ENCODE measurements at places on chromosomes 3 and 15.

GRCh38 chr3:169764312-169764881 is 463 bp downstream of the TERC start:
- DNase-seq: peak; percentile 69

GRCh38 chr3:123140550-123140949 is 61.2 kb upstream of the SEC22A start:
- no peak for DNase-seq

DNA sequence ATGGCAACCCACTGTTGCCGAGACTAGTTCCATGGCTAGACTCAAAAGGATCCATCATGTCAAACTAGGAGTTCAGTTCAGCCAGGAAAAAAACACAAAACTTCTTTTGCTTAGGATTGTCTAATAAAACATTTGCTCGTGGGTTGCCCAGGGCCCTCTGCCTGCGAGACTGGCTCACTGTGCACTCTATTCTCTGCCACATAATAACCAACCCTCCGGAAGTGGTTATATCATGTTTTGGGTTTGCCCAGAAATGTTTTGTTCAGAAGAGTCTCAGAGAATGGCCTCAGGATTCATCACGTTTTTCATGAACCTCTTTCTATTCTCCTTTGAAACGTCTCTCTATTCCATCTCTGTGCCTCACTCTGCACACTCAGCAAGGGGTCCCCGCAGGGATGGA is 216.1 kb downstream of the SV2B start:
- no peak for DNase-seq

GRCh38 chr3:43286841-43287499 is 630 bp downstream of the SNRK start:
- DNase-seq: no peak

DNA sequence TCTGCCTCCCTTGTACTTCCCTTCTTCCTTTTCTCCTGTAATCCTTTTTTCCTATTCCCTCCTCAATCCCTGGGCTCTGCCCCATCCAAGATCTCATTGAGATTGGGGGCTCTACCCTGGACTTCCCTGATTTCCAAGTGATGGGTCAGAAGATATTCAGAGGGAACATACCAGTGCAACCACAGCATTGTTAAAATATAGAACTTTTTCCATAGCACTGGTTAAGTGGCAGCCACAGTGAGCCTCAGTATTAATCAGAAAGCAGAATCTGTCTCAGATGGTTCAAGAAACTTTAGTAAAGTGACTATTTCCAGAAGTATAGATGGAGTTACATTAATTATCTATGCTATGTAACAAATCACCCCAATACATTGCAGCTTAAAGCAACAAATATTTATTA is 18.7 kb upstream of the SCN10A start:
- DNase-seq: no peak

- no peak for DNase-seq
Measured at GRCh38 chr3:141455603-141456300, 31.1 kb upstream of the RASA2 start.

DNA sequence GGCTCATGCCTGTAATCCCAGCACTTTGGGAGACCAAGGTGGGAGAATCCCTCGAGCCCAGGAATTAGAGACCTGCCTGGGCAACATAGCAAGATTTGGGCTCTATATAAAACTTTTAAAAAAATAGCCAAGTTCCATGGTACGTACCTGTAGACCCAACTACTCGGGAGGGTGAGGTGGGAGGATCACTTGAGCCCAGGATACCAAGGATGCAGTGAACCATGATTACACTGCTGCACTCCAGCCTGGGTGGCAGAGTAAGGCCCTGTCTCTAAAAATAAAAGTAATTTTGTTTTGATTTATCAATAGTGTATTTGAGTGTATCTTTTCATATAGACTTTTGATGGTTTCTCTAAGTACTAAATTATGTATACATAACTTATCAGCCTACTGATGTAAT is 63.1 kb downstream of the LSM3 start:
- no peak for DNase-seq

- no peak for DNase-seq
Measured at GRCh38 chr15:41564286-41564959, 5.4 kb downstream of the TYRO3 start.

DNA sequence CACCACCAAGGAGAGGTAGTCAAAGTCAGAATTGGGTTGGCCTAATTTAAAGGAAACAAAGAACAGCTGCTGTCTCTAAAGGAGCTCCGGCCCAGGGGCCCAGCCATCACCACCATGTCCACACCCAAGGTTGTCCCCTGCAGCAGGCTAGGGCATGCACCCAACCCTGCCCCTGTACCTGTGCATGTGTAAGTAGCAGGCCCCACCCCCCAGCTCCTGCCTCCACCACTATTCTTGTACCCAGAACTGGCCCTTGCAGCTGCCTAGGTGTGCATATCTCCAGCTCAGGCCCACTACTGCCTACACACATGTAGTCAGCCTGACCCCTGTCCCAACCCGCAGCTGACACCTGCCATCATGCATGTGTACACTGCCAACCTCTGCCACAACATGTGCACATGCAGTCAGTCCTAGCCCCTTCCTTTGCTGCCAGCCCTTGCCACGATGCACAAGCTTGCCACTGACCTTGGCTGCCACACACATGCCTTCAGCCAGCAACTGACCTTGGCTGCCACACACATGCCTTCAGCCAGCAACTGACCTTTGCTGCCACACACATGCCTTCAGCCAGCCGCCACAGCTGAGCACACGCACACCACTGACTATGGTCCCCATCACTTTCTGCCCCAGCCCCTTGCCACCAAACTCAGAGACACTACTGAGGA is 39.7 kb downstream of the FGF12 start:
- no peak for DNase-seq

GRCh38 chr15:39658740-39659139 is 77.9 kb downstream of the THBS1 start:
- no peak for DNase-seq

- no peak for DNase-seq
Measured at GRCh38 chr15:40789119-40789518, 17.8 kb upstream of the ZFYVE19 start.

DNA sequence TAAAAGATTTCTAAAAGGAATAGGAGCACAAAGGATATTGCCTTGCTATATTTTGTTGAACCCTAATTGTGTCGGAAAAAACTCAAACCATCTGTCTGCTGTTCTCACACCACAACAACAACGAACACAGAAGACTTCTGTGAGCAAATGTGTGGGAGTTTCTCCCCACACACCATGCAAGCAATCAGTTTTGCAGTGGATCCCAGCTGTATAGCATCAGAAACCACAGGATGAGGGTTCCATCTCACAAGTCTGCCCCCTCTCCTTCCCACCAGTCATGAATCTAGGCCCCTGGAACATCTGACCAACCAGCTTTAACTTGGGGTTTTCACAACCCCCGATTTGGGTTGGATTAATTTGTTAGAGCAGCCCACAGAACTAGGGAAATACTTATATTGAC is 91.3 kb upstream of the SLC4A7 start:
- DNase-seq: no peak

GRCh38 chr3:7630925-7631324 is 770.0 kb downstream of the GRM7 start:
- no peak for DNase-seq

DNA sequence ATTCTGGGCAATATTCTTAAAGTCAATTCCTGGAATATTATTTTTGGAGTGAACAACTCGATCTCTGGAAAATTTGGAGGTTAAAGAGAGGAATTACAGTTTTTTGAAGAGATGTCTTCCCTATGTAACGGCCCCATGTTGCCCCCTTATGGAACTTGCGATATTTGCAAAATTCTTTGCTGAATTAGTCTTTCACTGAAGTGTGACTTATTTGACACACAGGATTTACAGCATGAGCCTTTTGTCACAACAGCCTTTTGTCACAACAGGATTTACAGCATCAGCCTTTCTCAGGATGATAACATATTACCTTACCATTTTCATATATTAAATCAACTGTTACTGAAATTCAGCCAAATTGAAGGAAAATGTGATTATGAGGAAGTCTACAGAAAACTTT is 37.8 kb upstream of the SPTSSB start:
- peak; percentile 36 for DNase-seq

- no peak for DNase-seq
Measured at GRCh38 chr3:125148836-125149235, 63.7 kb downstream of the SLC12A8 start.

- no peak for DNase-seq
Measured at GRCh38 chr3:131729643-131730017, 226.9 kb upstream of the MRPL3 start.

DNA sequence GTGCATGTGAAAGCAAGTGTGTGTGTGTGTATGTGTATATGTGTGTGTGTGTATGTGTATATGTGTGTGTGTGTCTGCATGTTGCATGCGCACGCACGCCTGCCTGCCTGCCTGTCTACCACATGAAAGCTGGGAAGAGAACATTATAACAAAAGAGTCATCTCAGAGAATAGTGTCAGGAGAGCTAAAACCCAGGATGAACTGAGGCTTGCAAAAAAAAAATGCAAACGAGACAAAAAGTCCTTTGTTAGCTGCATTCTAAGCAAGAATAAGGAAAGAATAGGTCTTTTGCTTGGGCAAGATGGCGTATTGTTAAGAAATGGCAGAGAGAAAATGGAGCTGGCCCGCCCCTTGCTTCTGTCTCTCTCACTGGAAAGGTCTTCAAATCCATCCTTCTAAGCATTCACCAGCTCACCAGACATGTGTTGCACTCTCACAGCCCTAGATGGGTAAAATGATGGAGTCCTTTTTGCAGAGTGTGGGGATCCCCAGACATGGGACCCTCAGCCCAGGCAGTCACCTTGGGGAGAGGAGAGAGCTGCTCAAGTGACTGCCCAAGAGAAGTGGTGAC is 16.4 kb downstream of the WNT7A start:
- no peak for DNase-seq

DNA sequence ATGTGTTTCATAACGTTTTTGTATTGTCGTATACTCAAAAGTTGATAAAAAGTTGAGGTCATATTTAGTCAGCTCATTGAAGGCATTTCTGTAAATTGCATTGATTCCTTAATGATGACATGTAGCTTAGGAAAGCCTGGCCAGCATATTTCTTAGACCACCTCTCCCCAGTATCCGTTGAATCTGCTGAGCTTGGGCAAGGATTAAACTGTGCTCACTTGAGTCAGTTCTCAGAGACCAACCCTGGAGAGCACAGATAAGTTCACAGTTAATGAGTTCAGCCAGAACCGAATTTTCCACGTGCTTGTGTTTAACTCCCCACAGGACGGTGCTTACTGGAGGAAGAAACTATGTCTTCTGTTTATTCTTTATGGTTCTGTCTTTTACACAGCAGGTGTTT is 132.7 kb downstream of the SLC25A26 start:
- no peak for DNase-seq

DNA sequence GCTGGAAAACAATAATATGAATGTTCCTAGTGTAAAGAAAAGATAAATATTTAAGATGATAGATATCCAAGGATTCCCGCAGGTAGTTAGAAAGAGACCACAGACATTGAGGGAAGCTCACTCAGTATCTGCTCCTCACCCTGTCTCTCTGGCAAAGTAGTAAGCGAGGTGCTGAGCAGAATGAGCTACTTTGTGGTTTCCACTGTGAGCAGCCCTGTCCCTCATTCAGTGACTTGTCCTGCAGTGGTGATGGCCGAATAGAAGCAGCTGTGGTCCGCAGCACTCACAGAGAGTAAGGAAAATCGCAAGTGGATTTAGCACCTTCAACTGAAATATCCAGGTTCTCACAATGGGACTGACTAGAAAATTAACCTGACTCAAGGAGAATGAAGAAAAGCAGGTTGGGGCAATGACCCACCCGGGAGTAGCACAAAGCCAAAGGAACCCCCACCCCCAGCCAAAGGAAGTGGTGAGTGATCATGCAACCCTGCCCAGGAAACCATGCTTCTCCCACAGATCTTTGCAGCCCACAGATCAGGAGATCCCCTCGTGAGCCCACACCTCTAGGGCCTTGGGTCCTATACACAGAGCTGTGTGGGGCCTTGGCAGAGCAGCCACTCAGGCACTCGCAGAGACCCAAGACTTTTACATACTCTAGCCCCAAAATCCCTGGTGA is 21.8 kb upstream of the SLC25A38 start:
- peak; percentile 44 for DNase-seq

DNA sequence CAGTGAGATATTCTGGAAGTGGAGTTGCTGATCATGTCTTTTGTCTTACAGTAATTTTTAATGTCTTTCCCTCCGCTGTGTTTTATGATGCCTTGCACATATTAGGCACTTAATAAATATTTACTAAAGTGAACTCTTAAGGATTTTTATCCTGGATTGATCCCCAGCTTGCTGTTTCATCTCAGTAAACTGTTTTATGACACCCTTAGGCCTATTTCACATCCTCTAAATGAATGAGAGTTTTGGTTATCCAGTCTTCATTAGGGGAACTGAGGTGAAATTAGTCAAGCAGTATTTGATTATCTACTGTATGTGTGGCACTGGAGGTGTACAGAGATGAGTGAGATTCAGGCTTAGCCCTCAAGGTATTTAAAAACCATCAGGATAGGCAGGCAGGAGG is 19.8 kb downstream of the CHCHD6 start:
- no peak for DNase-seq

DNA sequence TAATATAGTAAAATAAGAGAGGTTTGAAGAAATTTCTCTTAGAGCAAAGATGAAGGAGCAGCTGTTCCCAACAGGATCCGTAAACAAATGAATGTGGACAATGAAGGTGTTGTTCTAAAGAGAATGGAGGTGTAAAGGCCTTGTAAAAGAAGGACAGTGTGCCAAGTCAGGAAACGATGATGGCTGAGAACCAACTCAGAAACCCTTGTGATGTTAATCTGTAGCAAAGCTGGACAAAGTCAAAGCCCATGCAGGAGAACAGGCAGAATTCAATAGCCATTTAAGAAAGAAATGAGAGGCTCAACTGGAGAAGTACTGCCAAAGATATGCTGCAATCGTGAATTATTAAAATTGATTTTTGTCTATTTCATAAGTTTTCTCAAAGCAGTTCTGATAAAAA is 192.2 kb downstream of the MBNL1 start:
- no peak for DNase-seq

- DNase-seq: no peak
Measured at GRCh38 chr3:126519506-126520455, 2.2 kb upstream of the UROC1 start.

- DNase-seq: no peak
Measured at GRCh38 chr3:74559261-74559660, 55.2 kb downstream of the CNTN3 start.
